NCI-H187 (cell line): ENCODE measurements at places on chromosomes 7 and 10.

GRCh38 chr10:11231285-11231684 lies 213.6 kb downstream of the CELF2 start:
- DNase-seq = no peak

- no peak for DNase-seq
These were observed 94.1 kb downstream of the GRM8 start for GRCh38 chr7:127158659-127159058.

- DNase-seq = no peak
These were observed 45.3 kb downstream of the RASGEF1A start for GRCh38 chr10:43221419-43222209.

DNA sequence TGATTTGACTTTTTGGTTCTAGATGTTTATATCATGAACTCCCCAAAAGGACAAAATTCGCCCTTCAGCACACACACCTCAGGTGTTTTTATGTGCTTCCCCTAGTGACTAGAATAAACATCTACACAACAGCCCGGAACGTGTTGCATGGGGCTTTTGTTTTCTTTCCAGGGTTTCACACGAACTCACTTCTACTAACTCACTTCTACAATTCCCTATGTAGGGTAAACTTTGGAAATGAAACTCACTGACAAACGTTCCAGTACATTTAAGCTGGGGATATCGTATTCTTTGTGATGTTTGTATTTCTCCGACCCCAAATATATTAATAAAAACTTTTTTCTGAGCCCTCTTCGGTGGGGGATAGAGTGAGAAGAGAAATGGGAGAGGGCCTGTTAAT lies 1.4 kb downstream of the TRA2A start:
- no peak for DNase-seq

DNA sequence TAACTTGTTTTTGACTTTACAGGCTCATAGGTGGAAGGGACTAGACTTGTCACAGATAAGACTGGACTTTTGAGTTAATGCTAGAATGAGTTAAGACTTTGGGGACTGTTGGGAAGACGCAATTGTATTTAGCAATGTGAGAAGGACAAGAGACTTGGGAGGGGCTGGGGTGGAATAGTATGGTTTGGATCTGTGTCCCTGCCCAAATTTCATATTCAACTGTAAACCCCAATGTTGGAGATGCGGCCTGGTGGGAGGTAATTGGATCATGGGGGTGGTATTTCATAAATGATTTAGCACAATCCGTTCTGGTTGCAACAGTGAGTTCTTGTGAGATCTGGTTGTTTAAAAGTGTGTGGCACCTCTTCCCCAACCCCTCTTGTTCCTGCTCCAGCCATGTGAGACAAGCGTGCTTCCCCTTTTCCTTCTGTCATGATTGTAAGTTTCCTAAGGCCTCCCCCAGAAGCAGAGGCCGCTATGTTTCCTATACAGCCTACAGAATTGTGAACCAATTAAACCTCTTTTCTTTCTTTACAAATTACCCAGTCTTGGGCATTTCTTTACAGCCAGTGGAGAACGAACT lies 22.6 kb downstream of the RNF216 start:
- DNase-seq = no peak

DNA sequence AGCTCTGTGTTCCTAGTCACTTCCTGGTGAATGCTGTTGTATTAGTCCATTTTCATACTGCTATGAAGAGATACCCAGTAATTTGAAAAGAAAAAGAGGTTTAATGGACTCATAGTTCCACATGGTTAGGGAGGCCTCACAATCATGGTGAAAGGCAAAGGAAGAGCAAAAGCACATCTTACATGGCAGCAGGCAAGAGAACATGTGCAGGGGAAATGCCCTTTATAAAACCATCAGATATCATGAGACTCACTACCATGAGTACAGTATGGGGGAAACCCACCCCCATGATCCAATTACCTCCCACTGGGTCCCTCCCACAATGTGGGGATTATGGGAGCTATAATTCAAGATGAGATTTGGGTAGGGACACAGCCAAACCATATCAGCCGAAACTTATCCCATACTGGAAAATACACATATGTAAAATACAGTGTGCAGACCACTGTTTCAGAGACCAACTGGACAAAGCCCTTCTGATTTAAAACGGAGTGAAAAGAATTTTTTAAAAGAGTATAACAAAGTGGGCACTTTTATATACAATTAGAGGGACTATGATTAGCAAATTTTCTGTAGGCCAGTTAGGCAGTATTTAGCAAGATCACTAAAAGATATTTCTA lies 8.0 kb downstream of the CYREN start:
- no peak for DNase-seq

DNA sequence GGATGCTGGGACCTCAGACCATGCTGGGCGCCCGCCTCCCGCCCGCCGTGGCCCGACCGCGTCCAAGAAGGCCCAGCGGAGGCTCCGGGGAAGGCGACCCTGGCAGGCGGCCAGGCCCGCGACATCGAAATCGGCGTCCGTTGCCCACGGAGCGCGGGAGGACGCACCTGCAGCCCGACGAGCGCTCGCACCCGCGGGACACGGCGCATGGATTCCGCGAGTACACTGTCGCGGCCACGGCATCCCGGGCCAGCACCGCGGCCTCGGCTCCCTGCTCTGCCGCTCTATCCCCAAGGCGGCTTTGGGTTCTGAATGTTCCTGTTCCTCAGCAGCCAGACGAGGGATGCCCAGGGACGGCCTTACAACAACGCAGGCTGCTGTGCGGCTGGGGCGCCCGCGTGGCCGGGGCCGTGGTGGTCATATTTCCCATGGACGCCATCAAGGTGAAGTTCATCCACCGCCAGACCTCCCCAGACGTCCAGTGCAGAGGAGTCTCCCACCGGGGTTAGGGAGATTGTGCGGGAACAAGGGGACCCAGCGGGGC lies 67.5 kb upstream of the ZNF722 start:
- DNase-seq = no peak

DNA sequence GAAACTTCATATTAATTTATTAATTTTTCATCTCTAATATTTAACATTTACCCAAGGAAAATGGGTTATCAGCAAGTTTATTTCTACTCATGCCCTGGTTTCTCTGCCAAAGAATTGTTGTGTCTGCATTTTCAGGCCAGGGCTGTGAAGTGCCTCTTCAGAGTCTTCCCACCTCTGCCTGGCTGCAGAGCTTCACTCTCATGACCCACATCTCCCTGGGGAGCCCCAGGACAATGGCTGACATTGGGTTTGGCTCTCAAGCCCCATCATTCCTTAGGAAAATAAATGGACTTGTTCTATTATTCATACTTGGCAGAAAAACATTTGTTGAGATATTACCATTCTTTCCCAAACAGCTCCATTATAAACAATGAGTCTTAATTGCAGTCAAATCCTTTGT lies 30.3 kb downstream of the CACNA2D1 start:
- DNase-seq = peak; percentile 87
